CD4-positive, alpha-beta T cell treated with Interleukin-17A for 1 hour (primary cell): ENCODE measurements at places on chromosomes 12 and 14.

- no peak for DNase-seq
These were observed 19.2 kb downstream of the PACS2 start for GRCh38 chr14:105333613-105334364.

DNA sequence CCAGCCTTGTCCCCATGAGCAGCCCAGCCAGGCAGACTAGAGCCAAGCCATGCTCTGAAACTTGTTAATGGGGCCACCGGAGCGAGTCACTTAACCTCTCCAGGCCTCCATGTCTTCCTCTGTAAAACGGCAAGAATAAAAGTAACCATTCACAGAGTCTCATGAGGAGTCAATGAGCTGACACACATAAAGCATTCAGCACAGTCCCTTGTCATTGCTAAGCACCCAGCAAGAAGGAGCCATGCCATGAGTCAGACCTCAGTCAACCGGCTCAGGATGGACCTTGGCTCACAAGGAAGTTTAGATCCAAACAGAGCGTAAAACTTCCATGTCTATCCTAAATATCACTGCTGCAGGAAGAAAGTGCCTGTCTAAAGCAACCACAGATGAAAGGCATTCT, 10.6 kb downstream of the FICD start:
- DNase-seq: no peak

- peak; percentile 78 for DNase-seq
These were observed 51.3 kb downstream of the IFNG-AS1 start for GRCh38 chr12:68040450-68041075.

DNA sequence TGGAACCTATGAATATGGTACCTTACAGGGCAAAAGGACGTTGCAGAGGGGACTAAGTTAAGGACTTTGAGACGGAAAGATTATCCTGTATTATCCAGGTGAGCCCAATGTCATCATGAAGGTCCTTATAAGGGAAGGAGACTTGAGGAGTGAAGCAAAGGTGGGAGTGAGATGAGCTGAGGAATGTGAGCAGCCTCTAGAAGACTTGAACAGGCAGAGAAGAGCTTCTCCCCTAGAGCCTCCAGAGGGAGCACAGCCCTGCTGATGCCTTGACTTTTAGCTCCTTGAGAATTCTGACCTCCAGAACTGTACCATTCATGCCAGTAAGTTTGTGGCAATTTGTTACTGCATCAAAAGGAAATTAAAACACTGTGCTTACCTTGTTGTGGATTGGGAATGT, 41.8 kb upstream of the DCD start:
- no peak for DNase-seq

DNA sequence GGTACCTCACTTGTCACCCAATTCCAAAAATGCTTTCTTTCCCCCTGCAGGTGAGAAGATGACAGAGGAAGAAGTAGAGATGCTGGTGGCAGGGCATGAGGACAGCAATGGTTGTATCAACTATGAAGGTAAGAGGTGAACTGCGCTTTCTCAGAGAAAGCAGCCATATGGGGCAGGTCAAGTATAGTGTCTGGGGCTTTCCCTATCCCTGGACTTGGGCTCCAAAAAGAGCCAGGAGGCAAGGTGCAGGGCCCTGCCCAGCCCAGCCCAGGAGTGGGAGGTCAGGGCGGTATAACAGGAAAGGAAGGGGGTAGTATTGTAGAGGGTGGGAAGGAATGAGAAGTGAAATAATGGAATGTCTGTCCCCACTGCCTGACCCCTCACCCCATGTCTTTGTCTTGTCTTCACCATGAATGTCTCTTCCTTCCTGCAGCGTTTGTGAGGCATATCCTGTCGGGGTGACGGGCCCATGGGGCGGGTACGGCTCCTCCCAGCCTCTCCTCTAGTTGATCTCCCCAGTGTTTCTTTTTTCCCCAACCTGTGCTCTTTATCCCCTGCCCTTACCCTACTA, 2.1 kb downstream of the MYL6 start:
- DNase-seq: peak; percentile 79

DNA sequence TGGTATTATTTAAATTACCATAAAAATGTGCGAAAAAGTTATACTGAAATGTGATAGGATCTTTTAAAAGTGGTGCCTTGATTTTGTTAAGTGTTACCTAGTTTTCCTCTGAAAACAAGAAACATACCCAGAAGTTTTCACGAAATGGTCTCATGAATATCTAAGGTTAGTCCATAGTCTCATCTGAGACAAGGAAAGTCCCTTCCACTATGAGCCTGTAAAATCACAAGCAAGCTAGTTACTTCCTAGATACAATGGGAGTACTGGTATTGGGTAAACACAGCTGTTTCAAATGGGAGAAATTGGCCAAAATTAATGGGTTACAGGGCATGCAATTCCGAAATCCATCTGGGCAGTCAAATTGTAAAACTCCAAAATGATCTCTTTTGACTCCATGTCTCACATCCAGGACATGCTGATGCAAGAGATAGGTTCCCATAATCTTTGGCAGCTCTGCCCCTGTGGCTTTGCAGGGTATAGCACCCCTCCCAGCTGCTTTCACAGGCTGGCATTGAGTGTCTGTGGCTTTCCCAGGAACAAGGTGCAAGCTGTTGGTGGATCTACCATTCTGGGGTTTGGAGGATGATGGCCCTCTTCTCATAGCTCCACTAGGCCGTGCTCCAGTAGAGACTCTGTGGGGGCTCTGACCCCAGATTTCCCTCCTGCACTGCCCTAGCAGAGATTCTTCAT, 271.4 kb downstream of the NAV3 start:
- DNase-seq: no peak

- no peak for DNase-seq
These were observed 157.0 kb downstream of the MYRFL start for GRCh38 chr12:69981881-69982475.

DNA sequence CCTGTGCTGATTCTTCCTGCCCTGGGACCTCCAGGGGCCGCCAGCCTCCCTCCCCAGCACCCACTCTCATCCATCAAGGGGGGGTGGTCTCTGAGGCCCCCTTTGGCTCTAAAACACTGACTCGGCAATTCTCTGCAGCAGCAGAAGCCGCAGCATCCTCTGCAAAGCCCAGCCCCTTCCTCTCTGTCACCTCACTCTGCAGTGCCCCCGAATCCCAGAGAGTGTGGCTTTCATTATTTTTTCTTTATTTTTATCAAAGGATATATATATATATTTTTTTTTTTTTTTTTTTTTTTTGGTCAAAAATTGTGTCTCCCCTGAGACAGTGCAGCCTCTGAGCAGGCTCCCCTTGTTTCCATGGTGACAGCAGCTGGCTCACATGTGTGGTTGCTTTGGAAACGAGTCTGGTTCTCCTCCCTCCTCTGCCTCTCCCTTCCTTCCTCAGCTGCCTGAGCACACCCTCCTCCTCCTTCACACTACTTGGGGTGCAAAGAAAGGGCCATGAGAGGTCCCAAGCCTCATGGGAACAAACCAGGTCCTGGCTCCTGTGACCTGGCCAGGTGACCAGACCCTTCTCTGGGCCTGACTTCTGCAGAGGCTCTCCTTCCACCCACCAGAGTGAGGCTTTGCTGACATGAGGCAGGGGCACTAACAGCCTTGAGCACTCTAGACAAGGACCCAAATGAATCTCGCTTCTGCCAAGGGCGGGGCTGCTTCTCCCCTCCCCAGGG, 100.5 kb downstream of the LRRC74A start:
- peak; percentile 90 for DNase-seq

GRCh38 chr14:66237741-66238140, 248.4 kb upstream of the CCDC196 start:
- DNase-seq: no peak

DNA sequence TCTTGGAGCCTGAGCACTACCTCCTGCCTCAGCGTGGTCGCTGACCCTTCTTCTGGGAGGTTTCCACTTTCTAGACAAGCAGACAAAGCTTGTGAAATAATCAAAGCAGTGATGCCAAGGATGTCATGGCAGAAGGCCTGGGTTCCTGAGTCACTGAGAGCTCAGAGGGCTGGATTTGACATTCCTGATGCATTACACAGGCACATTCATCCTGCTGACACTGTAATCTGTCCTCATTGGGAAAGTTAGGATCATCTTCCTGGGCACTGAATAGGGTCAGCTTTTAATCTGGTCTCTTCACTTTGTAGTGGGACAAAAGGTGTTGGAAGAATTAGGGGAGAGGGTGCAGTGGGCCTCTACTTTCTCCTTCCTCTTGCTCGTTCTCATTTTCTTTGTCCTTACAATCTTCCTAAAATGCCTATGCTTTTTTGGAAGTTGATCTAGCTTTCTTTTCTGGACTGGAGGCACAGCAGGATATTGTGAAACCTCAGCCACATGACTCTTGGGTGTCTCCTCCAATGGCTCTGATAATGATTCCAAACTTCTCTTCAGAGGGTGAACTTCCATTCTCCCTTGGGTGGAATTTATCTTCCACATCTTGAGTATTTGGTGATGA, 29.6 kb downstream of the EEA1 start:
- no peak for DNase-seq

GRCh38 chr12:131055596-131056233, 102.0 kb downstream of the ADGRD1 start:
- no peak for DNase-seq

- no peak for DNase-seq
These were observed 52.2 kb upstream of the TRHDE start for GRCh38 chr12:72219937-72220336.

- DNase-seq: no peak
These were observed 133.5 kb upstream of the HIF1A start for GRCh38 chr14:61561657-61562276.

- no peak for DNase-seq
These were observed 111.8 kb upstream of the DNM1L start for GRCh38 chr12:32567296-32567674.

DNA sequence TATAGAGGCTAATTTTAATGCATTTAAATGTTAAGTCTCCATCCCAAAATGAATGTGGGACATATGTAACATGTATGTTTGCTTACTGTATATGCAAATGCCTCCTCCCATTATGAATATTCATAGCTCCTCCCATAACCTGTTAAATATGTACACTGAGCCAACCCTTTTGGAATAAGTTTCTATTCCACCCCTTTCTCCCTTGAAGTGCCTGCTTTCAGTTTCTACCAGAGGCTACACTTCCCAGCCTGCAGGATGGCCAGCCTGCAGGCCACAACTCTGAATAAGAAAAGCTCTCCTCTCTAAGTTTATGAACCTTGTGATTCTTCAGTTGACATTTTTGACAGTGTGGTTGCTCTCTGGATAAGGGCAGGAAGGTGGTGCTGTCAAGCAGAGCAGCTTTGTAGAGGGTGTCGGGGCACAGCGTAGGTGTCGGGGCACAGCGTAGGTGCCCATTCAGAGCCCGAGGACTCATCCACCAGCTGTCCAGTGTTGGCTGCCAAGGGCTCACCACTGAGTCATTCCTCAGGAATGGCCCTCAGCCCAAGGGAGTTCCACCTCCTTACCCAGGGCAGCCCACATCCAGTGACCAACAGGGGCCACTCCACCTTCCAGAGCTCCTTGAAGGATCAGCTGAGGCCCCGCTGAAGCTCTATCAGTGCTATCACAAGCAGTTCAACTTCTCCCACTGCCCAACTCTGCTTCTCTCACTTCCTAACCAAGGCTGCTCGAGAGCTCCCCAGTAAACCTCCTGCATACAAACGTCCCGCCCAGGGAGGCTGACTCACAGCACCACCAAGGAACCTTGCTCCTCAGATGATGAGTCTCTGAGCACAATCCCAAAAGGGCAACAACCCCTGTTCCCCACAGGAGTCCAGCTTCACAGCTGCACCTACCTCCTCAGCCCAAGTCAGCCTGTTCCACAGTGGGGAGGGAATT, 31.4 kb downstream of the VWF start:
- no peak for DNase-seq

GRCh38 chr12:75735853-75736252, 224.4 kb upstream of the KRR1 start:
- DNase-seq: no peak

- no peak for DNase-seq
These were observed 184.2 kb upstream of the GZMB start for GRCh38 chr14:24818058-24818822.

DNA sequence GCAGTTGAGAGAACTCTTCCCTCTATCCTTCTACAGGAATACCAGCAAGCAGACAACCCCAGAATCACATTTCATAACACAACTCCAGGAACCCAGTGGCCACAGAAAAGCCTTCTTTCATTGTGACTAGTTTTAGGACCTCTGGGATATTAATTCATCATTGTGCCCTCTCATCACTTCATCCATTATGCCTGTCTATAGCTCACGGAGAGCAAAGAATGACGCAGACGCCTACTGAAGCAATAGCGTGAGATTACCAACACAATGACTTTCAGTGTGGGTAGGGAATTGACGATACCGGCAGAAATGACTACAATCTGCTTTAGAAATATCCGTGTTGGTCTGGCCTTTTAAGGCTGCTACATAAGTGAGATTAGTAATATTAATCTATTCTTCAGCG, 158.1 kb upstream of the FOXG1 start:
- no peak for DNase-seq

DNA sequence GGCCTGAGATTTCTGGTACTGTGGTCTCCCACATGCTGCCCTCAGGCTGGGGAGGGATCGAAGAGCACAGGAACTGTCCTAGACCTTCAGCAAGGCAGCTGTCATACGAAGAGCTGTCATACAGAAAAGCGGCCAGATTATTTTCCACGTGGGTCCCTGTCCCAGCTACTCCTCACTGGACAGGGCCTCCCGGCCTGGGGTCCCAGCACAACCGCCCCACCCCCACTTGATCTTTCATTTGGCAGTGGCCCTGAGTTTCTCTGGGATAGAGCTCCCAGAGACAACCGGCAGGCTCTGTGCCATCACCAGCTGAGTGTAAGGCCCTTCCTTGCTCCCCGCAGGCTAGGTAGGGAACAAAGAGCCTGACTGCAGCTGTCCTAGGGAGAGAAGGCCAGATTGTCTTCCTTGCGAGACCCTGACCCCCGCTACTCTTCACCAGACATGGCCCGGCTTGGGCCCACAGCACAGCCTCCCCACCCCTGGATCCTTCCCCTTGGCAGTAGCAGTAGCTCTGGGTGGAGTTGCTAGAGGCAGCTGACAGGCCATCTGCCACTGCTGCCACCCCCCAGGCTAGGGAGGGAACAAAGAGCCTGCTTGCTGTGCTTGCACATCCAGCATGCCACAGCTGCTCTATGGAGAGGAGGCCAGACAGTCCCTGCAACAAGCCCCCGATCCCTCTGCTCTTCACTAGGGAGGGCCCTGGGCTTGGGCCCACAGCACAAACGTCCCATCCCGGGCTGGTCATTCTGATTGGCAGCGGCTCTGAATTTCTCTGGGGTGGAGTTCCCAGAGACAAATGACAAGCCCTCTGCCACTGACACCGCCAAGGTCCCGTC, 3.1 kb upstream of the OR4N2 start:
- DNase-seq: no peak

- DNase-seq: no peak
These were observed 256.8 kb upstream of the DDHD1 start for GRCh38 chr14:53409969-53410368.

- DNase-seq: no peak
These were observed 4.2 kb downstream of the A2M start for GRCh38 chr12:9111525-9111924.
